WERI-Rb-1 (cell line): ENCODE measurements at places on chromosomes 1 and 21.

DNA sequence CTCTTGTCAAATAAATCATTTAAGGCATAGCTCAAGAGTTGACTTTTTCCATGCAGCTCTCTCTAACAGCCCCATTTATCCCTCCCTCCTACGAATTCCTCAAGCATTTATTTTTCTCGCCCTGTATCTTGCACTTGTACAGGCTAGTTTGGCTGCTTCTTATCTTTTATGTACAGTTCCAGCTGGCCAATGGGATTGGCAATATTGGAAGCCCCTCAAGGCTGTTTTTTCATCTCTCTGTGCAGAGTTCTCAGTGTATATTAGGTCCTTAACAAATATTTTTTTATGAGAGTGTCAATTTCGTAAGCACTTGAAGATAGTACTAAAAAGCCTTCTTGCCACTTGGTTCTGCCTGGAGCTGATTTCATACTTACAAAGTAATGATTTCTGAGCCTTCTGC is 356.0 kb downstream of the ST6GALNAC3 start:
- no peak for DNase-seq

DNA sequence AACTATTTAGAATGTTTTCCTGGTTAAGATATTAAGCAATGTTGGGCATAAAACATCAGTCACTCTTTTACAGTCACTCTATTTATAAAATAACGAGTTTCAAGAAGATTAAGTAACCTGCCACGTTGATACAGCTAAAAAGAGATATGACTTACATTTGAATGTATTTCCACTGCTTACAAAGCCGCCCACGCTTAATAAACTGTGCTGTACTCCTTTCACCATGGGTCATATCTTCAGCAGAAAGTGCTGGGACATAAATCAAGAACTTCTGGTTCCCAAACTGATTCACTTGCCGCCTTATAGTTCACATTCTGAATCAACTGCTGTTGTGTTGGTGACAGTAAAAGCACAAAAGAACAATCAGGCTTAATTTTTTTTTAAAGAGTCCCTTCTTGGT is 666.7 kb downstream of the NCAM2 start:
- DNase-seq = no peak

GRCh38 chr1:53860967-53861411 is 22.9 kb upstream of the NDC1 start:
- peak; percentile 41 for DNase-seq

- no peak for DNase-seq
Measured at GRCh38 chr1:172742599-172743500, 83.9 kb downstream of the FASLG start.

- peak; percentile 10 for DNase-seq
Measured at GRCh38 chr1:205923651-205924459, 19.4 kb downstream of the SLC26A9 start.

DNA sequence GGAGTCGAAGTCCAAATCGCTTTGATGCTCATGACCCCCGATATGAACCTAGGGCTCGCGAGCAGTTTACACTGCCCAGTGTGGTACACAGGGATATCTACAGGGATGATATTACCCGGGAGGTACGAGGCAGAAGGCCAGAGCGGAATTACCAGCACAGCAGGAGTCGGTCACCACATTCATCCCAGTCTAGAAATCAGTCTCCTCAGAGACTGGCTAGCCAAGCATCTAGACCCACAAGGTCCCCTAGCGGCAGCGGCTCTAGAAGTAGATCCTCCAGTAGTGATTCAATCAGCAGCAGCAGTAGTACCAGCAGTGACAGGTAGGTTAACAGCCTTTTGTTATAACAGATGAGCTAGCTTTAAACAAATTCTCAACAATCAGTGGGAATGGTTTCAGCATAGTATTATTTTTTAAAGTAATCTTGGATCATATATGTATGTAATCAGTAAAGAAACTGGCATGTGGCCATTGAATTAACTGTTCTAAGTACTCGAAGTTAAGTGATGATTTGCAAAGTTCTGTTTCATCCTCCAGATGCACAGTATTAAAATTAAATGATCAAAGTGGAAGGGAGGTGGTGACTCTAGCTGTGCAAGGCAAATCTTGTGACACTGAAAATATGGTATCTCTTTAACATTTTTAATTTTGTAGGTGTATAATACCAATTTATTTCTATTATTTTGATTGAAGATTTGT is 29.0 kb downstream of the SPEN start:
- no peak for DNase-seq

DNA sequence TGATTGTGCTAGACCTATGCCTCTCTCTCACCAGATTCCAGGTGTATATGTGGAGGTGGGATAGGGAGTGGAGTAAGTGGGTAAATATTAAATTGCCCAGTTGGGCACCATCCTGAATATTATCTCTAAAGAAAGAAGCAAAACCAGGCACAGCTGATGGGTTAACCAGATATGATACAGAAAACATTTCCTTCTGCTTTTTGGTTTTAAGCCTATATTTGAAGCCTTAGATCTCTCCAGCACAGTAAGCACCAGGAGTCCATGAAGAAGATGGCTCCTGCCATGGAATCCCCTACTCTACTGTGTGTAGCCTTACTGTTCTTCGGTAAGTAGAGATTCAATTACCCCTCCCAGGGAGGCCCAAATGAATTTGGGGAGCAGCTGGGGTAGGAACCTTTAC is at the start of gene FCER1A:
Gene FCER1A (plus strand): TSS at position 242 of the 400 bp plus-strand sequence. CDS start 29 bp downstream, at position 271.
- no peak for DNase-seq

- no peak for DNase-seq
Measured at GRCh38 chr1:85550784-85551516, 29.6 kb upstream of the CCN1 start.

- no peak for DNase-seq
Measured at GRCh38 chr1:244730153-244730933, 77.4 kb downstream of the DESI2 start.

- no peak for DNase-seq
Measured at GRCh38 chr1:31843506-31843905, 27.7 kb upstream of the SPOCD1 start.

- no peak for DNase-seq
Measured at GRCh38 chr21:38898422-38899096, 92.8 kb downstream of the ETS2 start.

GRCh38 chr1:2974701-2975301 is 46.5 kb upstream of the ACTRT2 start:
- DNase-seq = no peak

- no peak for DNase-seq
Measured at GRCh38 chr1:109705411-109705810, 6.6 kb upstream of the GSTM5 start.

DNA sequence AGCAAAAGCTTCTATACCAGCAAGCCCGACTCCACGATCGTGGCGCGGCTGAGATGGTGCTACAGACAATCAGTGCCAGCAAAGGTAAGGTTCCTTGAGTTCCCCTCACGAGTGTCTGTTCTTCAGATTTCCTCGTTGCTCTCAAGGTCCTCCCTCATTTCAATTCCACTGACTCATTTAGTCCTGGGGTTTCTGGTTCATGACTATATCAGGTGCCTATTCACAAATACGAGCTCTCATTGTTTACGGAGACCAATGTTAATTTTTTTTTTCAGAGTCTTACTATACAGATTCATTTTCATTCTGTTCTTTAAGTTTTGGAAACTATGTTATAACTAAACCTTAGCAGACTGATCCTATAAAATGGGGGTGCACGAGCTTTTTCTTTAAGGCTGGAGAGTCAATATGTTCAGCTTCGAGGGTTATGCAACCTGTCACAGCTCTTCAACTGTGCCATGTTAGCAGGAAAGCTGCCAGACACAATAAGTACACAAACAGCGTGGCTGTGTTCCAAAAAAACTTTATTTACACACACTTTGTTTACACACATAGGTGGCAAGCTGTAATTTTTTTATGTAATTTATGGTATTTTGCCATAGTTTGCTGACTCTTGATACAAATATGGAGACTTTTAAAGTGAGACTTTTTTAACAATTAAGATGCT is 134.3 kb downstream of the ZP4 start:
- no peak for DNase-seq

- no peak for DNase-seq
Measured at GRCh38 chr1:182972829-182973228, 19.9 kb upstream of the SHCBP1L start.

- no peak for DNase-seq
Measured at GRCh38 chr1:215636258-215636965, 69.3 kb downstream of the KCTD3 start.

DNA sequence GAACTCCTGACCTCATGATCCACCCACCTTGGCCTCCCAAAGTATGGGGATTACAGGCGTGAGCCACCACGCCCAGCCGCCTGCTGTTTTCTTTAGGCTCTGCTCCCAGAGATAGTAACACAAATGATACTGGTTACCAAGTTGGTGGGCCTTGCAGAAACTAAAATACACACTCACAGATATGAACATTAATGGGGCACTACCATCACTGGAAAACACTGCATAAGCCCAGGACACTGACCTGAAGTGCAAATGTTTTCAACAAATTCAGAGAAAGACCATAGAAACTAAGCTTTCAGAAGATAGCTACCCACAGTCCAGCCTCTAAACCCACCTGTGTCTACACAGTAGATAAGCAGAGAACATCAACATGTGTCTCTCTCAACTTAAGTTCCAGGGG is 180.5 kb downstream of the FCRL5 start:
- no peak for DNase-seq

DNA sequence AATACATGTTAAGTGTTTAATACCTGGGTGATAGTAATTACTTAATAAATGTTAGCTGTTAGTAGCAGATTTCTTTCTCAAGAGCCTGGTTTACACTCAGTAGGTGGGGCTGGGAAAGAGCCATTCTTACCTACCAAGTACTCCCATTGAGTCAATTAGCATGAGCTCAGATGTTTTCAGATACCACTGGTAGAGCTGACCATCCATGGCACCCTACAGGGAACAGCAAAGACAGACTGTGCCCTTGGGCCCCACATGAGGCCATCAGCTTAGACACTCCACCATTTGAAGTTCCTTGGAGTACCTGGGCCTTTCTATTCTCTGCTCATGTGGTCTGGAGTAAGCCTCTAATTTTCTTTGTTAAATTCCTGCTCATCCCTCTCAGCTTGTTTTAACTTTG is 179.3 kb downstream of the CACNA1E start:
- DNase-seq = no peak

DNA sequence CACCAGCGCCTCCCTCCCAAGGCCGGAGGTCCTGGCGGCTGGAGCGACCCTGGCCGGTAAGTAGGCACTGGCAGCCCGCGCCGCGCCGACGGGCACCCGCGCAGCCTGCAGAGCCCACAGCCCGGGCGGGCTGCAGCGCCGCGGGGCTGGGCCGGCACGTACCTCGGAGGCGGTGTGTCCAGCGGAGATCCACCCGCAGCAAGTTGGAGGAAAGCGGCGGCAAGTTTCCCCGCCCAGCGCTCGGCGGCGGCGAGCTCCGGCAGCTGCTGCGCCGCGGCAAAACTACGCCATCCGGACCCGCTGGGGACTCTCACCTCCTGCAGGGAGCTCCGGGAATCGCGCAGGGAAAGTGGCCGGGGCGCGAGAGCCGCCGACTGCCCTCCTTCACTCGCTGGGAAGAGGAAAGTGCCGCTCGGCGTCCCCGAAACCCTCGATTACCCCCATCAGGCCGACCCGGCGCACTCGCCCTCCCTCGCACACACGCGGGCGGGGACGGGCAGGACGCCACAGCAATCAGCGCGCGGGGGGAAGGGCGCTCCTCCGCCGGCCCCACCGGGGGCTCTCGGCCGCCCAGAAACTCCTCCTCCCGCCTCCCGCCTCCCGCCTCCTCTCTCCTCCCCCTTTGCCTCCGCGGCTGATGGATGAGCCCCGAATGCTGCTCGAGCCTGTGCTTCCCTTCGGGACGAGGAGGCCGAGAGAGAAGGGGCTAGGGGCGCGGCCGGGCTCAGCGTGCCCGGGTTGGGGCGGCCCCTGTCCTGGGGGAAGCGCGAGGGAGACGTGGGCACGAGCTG is at the start of gene TGFBR3:
Gene TGFBR3 (minus strand): TSS at position 436 of the 791 bp plus-strand sequence. CDS start 24,620 bp downstream, outside the sequence.
- DNase-seq = peak; percentile 90

GRCh38 chr21:36169470-36170128 is 13.0 kb downstream of the DOP1B start:
- no peak for DNase-seq

- no peak for DNase-seq
Measured at GRCh38 chr21:38077569-38077968, 161.3 kb upstream of the KCNJ6 start.

- DNase-seq = no peak
Measured at GRCh38 chr1:160628799-160629263, 18.0 kb downstream of the SLAMF1 start.

DNA sequence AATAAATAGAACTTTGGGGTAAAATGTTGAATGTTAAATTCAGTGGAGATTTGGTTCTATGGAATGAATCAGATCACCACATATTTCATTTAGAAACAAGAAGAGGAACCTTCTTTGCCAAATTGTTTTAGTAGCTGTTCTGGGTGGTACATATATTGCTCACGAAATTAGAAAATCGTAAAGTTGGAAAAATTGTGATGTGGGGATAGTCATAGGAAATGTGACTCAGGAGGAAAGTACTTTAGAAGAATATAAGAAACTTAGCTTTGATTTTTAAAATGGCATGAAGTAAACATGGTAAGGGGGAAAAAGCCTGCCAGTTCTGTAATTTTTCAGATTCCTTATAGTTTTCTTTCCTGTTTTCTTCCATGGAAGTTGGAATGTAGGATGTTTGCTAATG is 27.4 kb downstream of the RRP15 start:
- no peak for DNase-seq

DNA sequence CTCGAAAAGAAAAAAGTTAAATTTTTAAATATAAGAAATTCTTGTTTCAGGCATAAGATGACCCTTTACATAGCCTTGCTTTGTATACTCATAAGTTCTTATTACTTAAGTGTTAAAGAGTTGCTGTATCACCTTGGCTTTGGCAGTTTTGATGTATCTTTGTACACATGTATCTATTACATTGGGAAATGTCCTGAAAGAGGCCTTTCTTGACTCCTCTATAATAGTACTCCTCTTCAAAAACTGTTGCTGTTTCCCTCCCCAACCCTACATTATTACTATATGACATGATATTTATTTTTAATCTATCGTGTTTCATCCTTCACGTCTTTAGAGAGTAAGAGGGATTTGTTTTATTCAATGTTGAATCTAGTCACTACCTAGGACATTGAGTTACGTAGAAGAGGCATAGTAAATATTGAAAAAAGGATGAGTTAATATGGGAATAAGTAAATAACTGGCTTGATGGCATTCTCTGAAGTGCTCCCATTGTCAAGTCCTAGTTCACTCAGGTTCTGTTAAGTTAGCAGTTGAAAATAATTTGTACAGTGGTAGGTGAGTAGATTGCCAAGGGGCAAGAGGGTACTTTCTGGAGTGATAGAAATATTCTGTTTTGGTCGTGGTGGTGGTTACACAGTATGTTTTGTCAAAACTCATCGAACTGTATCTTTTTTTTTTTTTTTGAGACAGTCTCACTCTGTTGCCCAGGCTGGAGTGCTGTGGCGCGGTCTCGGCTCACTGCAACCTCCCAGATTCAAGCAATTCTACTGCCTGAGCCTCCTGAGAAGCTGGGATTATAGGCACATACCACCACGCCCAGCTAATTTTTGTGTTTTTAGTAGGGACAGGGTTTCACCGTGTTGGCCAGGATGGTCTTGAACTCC is 8.2 kb downstream of the THRAP3 start:
- no peak for DNase-seq
